Activated T-cell treated with anti-CD3 and anti-CD28 coated beads, Interleukin-2, amount 50 U/mL, for 4 hours (primary cell): ENCODE measurements at places on chromosomes 12 and 14.

GRCh38 chr12:41103614-41104013 lies 84.5 kb upstream of the PDZRN4 start:
- no peak for DNase-seq

GRCh38 chr12:121060149-121061001 lies 21.3 kb upstream of the OASL start:
- DNase-seq, result peak; percentile 50

- DNase-seq, result no peak
Measured at GRCh38 chr12:12305568-12306300, 38.9 kb upstream of the LRP6 start.

GRCh38 chr12:2891240-2892053 lies 756 bp downstream of the TULP3 start:
- peak; percentile 11 for DNase-seq

DNA sequence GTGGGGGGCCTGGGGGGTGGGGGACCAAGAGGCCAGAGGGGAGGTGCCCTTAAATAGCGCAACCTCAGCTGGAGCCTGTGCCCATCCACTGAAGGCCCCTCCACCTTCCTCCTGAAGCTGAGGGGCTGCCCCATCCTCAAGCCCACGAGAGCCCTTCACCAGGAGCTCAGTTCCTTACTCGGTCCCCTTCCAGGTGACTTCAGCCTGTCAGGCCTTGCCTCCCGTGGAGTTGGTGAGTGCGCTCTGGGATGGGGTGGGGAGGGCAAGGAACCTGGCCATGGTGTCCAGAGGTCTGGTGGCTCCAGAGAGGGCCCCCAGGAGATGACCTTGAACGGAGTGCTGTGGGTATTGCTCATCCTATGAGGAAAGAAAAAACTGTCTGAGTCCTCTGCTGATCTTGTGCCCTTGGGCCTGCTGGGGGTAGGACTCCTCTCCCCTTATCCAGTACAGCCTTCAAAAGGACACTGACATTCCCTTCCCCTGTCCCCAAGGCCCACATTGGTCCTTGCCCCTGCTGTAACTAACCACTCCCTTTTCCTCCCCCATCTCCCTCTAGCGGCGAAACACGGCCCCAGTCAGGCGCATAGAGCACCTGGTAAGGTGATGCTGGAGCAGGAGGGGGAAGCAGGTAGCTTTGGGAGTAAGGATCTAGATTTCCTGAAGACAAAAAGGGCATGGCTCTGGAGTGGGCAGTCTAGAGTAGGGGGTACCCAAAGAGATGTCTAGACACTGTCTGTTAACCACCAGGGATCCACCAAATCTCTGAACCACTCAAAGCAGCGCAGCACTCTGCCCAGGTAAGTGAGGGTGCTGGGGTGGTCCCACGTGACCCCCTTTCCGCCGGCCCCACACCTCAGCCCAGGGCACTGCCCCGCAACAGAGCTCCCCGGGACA lies 3.6 kb downstream of the TNS2 start:
- DNase-seq, result peak; percentile 56

DNA sequence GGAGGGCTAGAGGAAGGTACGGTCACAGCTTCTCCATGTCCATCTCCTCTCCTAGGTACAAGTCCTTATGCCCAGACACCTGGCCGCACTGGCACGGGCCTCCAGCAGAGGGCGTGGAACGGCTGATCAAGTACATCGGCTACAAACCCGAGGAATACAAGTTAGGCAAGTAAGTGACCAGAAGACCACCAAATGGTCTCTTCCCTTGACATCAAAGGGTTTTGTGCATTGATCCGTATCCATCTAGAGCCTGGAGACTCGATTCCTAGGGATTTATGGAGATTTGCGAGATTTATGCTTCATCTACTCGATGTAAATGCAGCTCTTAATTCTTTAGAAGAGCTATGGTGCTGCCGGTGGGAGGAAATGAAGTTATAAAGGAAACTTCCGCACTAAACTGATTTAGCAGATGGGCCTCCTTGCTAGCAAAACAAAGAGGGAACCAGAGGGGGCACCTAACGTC lies 44.2 kb downstream of the KCTD10 start:
- DNase-seq, result peak; percentile 71

DNA sequence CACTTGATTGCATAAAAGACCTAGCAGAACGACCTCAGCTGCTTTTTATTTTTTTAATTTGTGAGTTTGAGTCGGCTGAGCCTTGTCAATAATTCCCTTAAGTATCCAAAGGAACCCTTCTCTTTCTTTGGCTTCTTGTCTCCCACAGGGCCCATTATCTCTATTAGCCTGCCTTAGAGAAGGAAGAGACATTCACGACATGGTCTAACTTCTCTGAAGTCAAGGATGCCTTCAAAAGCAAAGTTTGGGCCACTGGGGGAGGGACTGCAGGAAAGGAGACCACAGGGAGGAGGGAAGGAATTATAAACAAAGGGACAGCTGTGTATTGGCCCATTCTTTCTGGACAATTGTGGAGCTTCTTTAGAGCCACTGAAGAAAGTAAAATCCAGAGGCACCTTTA lies 126.4 kb downstream of the BRMS1L start:
- DNase-seq, result no peak

DNA sequence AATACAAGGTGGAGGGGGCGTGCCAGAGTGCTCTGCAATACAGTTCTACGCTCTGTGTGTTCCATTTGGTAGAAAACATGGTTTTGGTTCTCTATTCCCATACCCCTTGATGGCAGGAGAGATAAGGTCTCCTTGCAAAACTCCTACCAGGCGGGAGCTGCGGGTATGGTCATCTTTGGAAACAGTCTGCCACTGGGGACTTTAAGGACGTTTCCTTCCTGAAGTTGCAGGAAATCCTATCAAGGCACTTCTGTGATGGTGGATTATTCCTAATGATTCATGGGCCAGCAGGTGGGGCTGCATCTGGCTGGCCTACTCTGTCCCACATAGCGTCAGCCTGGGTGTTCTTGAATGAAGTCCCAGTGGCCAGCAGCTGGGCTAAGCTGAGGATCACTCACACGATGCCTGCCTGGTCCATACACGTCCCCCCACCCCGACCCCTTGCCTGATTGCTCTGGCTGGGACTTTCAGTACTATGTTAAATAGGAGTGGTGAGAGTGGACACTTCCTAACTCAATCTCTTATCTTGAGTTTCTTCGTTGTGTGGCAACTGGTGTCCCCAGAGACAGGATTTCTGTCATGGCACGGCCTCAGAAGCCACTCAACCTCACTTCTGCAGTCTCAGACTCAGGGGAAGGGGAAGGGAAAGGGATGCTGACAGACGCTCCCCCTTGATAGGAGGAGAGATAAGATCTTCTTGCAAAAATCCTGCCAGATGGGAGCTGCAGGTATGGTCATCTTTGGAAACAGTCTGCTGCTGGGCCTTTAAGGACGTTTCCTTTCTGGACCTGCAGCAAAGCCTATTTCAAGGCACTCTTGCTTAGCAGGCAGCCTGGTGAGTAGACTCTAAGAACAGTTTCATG lies 61.0 kb upstream of the FKBP4 start:
- no peak for DNase-seq

- DNase-seq, result no peak
Measured at GRCh38 chr12:31217356-31218130, 108.4 kb downstream of the SINHCAF start.

DNA sequence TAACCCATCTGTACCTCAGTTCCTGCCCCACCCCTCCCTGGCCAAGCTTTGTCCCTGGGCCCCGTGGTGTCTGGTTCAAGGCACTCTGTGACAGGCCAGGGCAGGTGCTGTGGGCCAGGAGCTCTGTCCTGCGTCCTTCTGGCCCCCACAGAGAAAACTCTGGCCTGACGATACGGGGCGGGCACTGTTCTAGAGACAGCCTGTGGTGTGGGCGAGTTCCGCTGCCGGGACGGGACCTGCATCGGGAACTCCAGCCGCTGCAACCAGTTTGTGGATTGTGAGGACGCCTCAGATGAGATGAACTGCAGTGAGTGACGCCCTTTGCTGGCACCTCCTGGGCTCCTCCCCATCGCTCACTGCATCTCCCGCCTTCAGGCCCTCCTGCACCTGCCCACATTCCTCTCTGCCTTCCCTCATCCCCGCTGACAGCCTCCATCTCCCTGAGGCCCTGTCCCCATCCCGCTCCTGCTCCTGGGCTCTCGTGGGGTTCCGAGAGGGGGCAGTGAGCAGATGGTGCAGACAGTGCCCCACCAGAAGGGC lies 22.8 kb upstream of the NXPH4 start:
- DNase-seq, result no peak

DNA sequence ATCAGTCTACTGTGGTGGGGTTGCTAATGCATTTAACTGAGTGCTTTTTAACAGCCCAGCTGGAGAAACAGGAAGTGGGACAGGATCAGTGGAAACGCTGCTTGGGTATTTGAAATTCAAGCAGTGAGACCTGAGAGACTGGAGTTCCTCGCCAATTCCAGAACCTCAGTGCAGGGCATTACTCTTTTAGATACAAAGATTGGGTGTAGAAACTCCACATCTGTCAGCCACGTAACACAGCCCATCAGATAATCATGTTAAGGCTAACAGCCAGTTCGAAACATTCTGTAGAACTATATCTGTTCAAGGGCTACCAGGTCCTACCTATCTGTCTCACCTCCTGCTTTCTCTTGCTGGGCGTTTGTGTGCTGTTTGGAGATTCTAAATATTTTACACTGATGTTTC lies 45.5 kb downstream of the RAD52 start:
- no peak for DNase-seq

- DNase-seq, result no peak
Measured at GRCh38 chr14:47746986-47747385, 71.6 kb upstream of the MDGA2 start.

DNA sequence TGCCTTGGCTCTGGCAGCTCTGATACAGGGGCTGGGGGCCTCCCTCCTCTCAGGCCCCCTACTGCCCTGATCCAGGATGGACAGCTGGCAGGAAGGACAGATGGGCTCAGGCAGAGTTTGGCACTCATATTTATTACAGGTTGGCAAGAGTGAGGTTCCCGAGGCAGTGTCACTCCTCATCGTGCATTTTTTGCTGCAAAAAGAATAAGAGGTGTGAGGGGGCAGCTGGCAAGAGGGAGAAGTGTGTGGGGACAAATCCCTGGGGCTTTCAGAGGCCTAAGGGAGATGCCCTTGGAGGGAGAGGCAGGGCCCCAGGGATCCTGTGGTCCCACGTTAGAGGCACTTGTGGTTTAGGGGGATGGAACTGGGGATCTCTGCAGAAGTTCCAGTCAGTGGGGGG lies 5.0 kb downstream of the CMTM5 start:
- DNase-seq, result no peak

GRCh38 chr12:75407683-75408082 lies 16.8 kb downstream of the GLIPR1L2 start:
- DNase-seq, result no peak

- DNase-seq, result no peak
Measured at GRCh38 chr12:10363914-10364814, 25.7 kb downstream of the KLRK1 start.
